ENCODE measurements at places on chromosomes 7 and 10. TPM values are rescaled to one million over a fixed set of nuclear protein-coding genes. Genes with fewer than 3 reads are reported as not detected.

TRIL gene
- total RNA-seq: not detected

SFRP4 gene
- total RNA-seq: not detected

NT5C2 gene
- total RNA-seq: 41.8 TPM

DNA sequence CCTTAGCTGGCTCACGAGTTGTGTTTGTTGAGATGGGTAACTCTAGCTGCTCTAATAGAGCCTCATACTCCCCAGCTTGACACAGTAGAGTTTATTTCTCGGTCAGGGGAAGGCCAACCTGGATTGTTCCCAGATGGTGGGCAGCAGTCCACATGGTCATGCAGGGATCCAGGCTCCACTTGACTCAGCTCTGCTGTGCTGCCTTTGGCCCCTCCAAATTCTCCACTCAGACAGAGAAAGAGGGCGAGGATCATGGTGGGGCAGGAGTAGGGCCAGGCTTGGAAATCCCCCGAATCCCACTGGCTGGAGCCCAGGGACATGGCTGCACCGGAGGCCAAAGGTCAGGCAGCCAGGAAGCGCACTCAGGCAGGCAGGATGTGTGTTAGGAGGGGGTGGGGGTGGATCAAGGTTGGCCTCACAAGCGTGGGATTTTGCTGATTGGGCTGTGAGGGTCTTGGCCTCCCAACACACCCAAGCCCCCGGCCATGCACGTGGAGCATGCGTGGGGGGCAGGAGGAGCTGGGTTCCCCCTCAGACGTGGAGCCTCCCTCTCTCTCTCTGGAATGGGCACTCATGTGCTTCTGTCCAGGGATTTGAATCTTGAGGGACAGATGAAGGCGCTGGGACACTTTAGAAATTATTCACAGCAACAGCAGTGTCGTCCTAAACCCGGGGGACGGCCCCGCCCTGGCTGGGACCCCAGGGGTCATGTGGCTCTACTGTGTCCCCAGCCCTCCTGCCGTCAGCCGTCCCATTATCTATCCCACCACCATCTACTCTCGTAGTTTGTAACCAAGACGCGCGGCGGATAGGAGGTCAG is 44.8 kb downstream of the PDGFA start:
- H3K4me3 ChIP-seq: no peak overlapping the region
- no peaks in the 10 kb centered on the region for H3K36me3 ChIP-seq
- no peak overlapping the region for H3K27ac ChIP-seq
- no peaks in the 10 kb centered on the region for H3K27me3 ChIP-seq

- H3K4me1 ChIP-seq: peaks cover 12% of the 10 kb centered on the region
- no peak overlapping the region for H3K27ac ChIP-seq
- no peaks in the 10 kb centered on the region for H3K36me3 ChIP-seq
- no peak overlapping the region for H3K4me3 ChIP-seq
- no peak for DNase-seq
Observed at GRCh38 chr10:34701194-34701593, 113.9 kb downstream of the PARD3 start.

DNA sequence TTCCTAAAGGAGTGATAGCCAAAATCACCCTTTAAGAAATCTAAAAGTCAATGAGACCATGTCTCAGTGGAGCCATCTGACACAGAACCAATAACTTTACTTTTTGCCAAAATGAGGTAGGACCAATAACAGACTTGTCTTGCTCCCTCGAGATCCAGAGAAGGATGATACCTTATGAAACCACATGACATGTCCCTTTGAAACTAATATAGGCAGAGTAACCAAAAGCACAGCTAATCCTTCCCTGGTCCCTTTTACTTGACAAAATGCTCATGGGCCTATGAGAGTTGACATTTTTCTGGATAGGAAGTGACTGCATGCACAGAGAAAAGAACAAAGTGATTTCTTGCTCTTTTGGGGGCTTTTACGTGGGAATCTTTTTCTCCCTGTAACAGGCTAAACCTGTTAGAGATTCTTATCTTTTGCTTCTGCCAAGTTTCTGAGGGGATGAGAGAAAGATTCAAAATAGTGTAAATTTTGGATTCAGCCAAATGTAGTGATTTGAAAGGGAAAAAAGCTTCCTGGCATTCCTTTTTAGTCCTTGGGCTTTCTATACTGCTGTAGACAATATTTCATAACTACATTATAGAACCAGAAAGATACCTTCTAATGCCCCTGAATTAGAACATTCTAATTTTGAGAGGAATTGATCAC is 87.6 kb downstream of the ARMH3 start:
- no peak overlapping the region for H3K27ac ChIP-seq
- peaks cover 29% of the 10 kb centered on the region for H3K36me3 ChIP-seq
- H3K4me1 ChIP-seq: peaks cover 29% of the 10 kb centered on the region
- H3K27me3 ChIP-seq: no peaks in the 10 kb centered on the region

- no peak for DNase-seq
- H3K27ac ChIP-seq: no peak overlapping the region
Observed at GRCh38 chr7:8205537-8205936, 56.4 kb downstream of the ICA1 start.

DNA sequence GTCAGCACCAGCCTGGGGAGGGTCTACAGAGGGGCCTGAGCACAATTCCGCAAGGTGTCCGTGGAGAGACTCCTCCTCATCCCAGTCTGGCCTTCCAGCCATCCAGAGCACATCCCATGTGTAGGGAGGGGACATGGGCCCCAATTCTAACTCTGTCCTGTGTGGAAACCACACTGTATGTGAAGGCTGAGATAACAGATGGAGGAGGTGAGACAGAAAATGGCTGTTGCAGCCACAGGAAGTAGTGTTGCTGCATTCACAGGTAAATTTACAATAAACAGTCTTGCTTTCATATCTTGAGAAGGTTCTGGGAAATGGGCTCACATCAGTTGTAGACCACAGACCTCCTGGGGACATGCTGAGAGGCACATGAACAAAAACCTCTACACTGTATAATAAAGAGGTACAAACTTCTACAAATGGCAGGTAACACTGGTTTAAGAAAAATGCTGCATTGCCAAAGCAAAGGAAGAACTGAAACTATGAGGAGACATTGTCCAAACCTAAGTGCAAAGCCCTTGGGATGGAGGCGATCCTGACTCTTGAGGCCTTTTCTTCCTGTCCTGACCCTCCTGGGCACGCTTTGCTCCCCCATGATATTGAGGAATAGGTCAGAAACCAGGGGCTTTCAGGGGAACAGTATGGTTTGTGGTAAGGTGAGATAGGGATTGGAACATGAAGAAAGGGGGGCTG is 21.6 kb upstream of the GIMAP2 start:
- H3K36me3 ChIP-seq: peaks cover 60% of the 10 kb centered on the region
- peak overlapping the region; percentile 52 for H3K4me3 ChIP-seq
- peak overlapping the region; percentile 98 for H3K27ac ChIP-seq
- no peaks in the 10 kb centered on the region for H3K27me3 ChIP-seq

DNA sequence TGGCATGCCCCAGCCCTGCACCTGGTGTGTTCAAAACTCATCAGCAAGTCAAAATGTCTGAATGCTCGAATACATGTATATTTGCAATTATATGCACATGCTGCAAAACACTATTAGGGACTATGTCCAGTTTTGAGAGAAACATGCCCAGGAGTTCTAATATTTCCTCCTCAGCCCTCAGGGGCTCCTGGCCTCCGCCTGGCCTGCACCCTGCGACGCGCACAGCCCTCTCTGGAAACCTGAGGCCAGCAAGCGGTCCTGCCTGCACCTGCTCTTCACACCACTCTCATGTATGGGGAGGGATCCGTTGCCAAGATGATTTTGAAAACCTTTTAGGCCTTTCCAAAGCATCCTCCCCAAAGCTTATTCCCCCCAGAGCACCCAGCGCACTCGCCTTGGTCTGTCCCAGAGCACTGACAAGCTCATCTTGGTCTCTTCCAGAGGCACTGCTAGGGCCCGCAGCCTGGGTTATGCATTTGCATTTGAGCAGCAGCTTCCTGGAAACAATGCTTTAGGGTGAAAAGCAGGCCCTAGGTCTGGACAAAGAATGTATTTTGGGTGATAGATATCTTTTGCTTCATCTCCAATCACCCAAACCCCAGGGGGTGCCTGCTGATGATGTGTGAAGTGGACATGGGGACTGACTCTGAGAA is 22.6 kb upstream of the CNPY1 start:
- no peak overlapping the region for H3K27ac ChIP-seq
- no peaks in the 10 kb centered on the region for H3K4me1 ChIP-seq
- H3K36me3 ChIP-seq: no peaks in the 10 kb centered on the region

GRCh38 chr7:26655781-26656180 is 208.6 kb downstream of the SKAP2 start:
- H3K27ac ChIP-seq: no peak overlapping the region
- DNase-seq: no peak
- no peaks in the 10 kb centered on the region for H3K36me3 ChIP-seq
- no peak overlapping the region for H3K4me3 ChIP-seq

Data from activated naive CD8-positive, alpha-beta T cell treated with anti-CD3 and anti-CD28 coated beads for 36 hours (primary cell).